ENCODE measurements at places on chromosomes 1 and 21. TPM values are rescaled to one million over a fixed set of nuclear protein-coding genes. Genes with fewer than 3 reads are reported as not detected.

DNA sequence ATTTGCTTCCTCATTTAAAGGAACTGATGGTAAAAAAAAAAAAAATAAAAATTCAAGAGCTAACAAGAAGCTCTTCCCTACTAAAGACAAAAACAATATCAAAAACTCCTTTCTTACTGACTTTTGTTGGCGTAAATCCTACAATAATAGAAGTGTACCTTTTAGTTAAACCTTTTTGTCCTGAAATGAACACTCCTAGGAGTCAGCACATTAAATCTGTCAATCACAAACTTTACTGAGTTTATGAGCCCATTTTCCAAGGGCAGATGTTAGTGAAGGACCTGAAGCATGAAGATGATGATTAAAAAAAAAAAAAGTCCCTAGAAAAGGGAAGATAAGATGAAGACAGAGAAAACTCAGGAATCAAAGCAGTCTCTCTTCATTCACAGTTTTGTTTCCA, 22.6 kb upstream of the DDX59 start:
- DNase-seq = no peak
- no peaks in the 10 kb centered on the region for H3K4me1 ChIP-seq
- H3K27ac ChIP-seq = no peak overlapping the region
- no peaks in the 10 kb centered on the region for H3K36me3 ChIP-seq

DNA sequence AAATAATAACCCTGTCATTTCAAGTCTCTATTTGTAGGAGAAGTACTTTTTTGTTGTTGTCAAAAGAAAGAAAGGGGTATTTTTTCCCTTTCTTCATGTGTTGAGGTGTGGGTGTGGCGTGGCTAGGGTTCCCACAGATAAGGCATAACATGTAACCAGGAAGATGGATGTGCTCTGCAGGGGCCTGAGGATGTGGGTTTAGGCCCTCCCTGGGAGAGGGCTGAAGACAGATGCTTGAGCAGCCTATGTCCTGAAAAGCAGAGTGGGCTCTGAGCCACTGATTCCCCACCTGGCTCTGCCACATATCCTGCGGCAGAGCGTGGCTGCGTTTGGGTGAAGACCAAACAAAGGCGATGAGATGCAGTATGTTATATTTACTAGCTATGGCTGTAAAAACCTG, 13.9 kb upstream of the ADAR start:
- H3K36me3 ChIP-seq = peaks cover 4% of the 10 kb centered on the region
- H3K27ac ChIP-seq = no peak overlapping the region
- peaks cover 9% of the 10 kb centered on the region for H3K4me1 ChIP-seq
- no peaks in the 10 kb centered on the region for H3K27me3 ChIP-seq

DNA sequence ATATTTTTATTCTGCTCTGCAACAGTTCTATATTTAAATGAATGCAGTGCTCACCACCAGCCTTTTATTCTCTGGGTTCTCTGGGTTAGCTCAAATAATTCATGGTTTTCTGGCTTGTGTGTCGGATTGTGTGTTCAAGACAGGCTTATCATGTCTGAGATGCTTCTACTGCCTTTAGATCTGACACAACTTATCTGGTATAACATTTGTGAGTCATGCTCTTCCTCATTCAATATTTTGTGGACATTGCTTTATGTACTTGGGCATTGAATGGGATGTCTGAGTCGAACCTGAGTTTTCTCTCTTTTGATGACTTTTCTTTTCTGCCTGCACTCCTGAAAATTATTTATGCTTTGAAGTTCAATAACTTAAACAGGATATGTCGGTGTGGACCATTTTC, 17.6 kb upstream of the PKP1 start:
- no peaks in the 10 kb centered on the region for H3K36me3 ChIP-seq
- peaks cover 12% of the 10 kb centered on the region for H3K4me1 ChIP-seq
- H3K27ac ChIP-seq = no peak overlapping the region
- peaks cover 2% of the 10 kb centered on the region for H3K27me3 ChIP-seq
- no peak overlapping the region for H3K4me3 ChIP-seq

- no peaks in the 10 kb centered on the region for H3K4me1 ChIP-seq
- no peak for DNase-seq
- H3K27me3 ChIP-seq = peaks cover 39% of the 10 kb centered on the region
These were observed 40.2 kb downstream of the FAAH start for GRCh38 chr1:46434358-46434757.

DNA sequence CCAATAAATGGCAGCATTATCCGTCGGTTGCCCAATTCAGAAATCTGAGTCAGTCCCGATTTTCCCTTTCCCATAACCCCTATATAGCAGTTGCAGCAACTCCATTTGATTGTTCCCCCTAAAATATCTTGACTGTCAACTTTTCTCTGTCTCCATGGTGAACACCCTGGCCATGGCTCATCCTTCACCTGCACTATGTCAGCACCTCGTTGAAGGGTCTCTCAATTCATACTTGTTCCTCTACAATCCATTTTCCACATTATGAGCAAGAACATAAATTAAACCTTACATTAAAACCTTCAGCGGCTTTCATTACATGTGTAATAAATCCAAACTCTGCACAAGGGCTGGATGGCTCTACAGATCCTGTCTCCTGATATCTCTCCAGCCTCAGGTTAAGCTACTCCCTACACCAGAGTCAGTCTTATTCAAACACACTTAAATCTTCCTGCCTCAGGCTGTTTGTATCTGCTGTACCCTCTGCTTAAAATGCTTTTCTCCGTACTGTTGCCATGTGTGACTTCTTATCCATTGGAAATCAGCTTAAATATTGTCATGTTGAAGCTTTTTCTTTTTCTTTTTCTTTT, 87.3 kb downstream of the BACH1 start:
- no peak for DNase-seq
- H3K36me3 ChIP-seq = no peaks in the 10 kb centered on the region

- H3K4me1 ChIP-seq = peaks cover 3% of the 10 kb centered on the region
- no peak overlapping the region for H3K27ac ChIP-seq
- H3K27me3 ChIP-seq = no peaks in the 10 kb centered on the region
- H3K36me3 ChIP-seq = no peaks in the 10 kb centered on the region
- DNase-seq = no peak
These were observed 67.1 kb downstream of the CD58 start for GRCh38 chr1:116503546-116504307.

DNA sequence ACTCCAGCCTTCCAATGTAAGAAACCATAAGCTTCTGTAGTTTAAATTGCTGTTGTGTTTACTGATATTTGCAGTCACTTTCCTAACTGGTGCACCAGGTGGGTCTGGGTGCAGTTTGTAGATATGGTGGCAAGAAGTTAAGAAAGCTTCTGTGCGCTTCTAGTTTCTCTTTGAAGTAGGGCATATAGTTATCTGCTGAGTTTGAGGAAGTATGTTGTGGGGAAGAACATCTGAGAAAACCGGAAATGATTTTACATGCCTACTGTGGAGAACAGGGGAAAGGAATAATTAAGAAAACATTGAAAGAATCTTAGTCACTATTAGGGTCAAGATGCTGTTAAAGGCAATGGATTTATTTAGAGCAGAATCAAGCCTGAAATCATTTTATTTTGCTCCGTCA, 14.9 kb upstream of the SLC44A5 start:
- no peak overlapping the region for H3K4me3 ChIP-seq
- H3K4me1 ChIP-seq = no peaks in the 10 kb centered on the region
- H3K27ac ChIP-seq = no peak overlapping the region
- no peaks in the 10 kb centered on the region for H3K36me3 ChIP-seq

GRCh38 chr1:63780565-63780964, 6.7 kb downstream of the ROR1 start:
- no peak for DNase-seq
- peak overlapping the region; percentile 4 for H3K27ac ChIP-seq
- H3K36me3 ChIP-seq = no peaks in the 10 kb centered on the region
- peaks cover 13% of the 10 kb centered on the region for H3K4me1 ChIP-seq
- H3K4me3 ChIP-seq = no peak overlapping the region
- peaks cover 2% of the 10 kb centered on the region for H3K27me3 ChIP-seq

DNA sequence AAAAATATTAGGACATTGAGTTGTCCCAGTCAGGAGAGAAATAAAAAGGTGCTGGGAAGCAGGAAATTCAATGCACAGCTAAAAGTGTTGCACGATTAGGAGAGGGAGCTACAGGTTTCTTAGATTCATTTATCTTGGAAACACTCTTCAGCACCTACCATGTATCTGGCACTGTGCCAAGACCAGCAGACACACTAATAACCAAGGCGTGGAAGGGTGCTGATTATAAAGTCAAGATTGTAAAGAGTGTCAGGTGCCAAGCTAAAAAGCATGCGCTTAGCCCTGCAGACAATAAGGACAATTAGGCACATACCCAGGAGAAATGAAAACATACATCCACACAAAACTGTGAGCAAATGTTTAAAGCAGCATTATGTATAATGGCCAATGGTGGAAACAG, 129.9 kb downstream of the DSCAM start:
- H3K4me3 ChIP-seq = no peak overlapping the region
- no peaks in the 10 kb centered on the region for H3K27me3 ChIP-seq
- H3K36me3 ChIP-seq = no peaks in the 10 kb centered on the region
- DNase-seq = no peak
- H3K27ac ChIP-seq = no peak overlapping the region
- no peaks in the 10 kb centered on the region for H3K4me1 ChIP-seq

DNA sequence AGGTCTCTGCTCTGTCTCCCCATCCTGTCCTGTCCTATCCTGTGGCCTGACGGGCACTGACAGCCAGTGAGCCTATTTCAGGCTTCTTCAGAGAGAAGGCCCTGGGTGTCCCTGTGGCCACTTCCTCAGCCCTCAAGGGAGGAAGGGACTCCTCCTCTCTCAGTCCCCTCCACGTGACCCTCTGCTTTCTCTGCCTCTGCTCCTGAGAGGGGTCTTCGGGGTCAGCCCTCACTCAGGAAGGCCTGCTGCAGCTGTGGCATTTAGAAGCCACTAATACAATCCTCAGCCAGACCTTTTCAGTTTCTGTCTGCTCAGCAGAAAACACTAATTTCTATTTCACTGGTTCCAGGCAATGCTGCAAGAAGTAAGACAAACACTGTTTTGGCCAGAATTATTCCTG, 43.6 kb upstream of the ETV3 start:
- no peak for DNase-seq
- no peak overlapping the region for H3K27ac ChIP-seq
- peaks cover 45% of the 10 kb centered on the region for H3K27me3 ChIP-seq

GRCh38 chr1:1171546-1172340, 1.9 kb upstream of the TTLL10 start:
- no peaks in the 10 kb centered on the region for H3K36me3 ChIP-seq
- no peak overlapping the region for H3K4me3 ChIP-seq
- peaks cover 67% of the 10 kb centered on the region for H3K27me3 ChIP-seq
- DNase-seq = no peak
- H3K27ac ChIP-seq = no peak overlapping the region

- no peak for DNase-seq
- H3K4me1 ChIP-seq = peaks cover 28% of the 10 kb centered on the region
These were observed 3.5 kb downstream of the KISS1 start for GRCh38 chr1:204192589-204193352.

DNA sequence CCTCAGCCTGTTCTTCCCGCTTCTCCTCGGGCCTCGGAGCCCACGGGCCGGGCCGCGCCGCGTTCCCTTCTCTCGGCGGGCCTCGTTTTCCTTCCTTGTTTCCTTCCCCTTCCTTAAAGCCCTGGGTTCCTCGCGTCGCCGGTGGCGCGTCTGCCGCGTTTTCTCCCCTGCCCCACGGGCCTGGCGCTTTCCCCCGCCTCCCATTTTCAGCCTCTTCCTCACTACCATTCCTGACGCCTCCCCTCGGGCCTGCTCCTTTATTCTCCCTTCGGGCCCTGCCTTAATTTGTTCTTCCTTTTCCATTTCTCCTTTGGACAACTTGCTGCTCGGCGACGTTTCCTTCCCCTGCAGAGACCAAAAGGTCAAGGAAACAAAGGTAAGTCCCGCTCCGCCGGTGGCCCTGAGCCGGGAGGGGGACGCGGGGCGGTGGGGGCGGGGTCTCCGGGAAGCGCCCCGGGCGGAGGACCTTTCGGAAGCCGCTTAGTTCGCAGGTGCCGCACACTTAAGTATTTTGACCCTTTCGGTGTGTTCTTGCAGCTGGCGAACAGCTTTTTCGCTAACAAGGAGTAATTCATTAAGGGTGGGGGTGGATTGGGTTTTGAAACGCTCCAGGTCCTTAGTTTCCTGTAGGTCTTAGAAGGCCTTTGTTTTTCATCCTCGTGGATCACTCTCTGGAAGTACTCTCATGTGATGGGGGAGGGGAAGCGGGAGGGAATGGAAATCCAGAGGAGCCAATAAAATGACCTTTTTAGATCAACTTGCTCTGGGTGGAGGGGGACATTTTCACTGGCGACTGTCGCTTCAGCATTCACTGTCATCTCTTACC, 780 bp downstream of the YTHDF2 start:
- peaks cover 21% of the 10 kb centered on the region for H3K36me3 ChIP-seq
- peak; percentile 43 for DNase-seq
- no peaks in the 10 kb centered on the region for H3K27me3 ChIP-seq
- H3K4me1 ChIP-seq = peaks cover 2% of the 10 kb centered on the region
- H3K4me3 ChIP-seq = peak overlapping the region; percentile 93
- H3K27ac ChIP-seq = peak overlapping the region; percentile 92

GRCh38 chr1:115687744-115688143, 46.0 kb downstream of the VANGL1 start:
- no peak for DNase-seq
- H3K4me3 ChIP-seq = no peak overlapping the region
- H3K27me3 ChIP-seq = no peaks in the 10 kb centered on the region
- H3K36me3 ChIP-seq = peaks cover 31% of the 10 kb centered on the region
- H3K4me1 ChIP-seq = no peaks in the 10 kb centered on the region

DNA sequence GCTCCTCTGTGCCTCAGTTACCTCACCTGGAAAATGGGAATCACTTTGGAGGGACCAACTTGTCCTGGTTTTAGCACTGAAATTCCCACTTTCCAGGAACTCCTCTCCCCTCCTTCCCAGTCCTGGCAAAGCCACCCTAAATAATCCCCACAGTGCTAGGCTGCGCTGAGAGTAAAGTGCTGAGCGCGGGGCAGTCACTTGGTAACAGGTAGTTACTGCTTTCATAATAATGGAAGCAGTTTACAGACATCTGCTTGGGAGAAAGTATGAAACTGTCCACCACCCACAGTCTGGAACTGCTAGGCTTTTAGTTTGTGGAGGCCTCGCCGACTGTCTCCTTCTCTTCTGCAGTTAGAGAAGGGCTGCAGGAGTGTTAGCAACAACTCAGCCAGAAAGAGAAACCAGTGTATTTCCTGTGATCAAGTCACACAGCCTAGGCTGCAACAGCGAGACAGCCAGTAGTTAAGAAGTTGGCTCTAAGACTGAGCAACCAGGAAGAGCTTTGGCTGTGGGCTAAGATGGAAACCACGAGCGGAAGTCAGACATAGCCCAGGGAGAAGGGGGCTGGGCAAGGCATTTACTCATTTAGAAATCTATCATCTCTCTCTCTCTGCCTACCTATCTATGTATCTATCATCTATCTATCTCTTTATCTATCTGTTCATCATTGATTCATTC, 30.8 kb upstream of the ABCG1 start:
- no peaks in the 10 kb centered on the region for H3K4me1 ChIP-seq
- no peak overlapping the region for H3K27ac ChIP-seq
- DNase-seq = no peak
- no peaks in the 10 kb centered on the region for H3K36me3 ChIP-seq
- H3K27me3 ChIP-seq = peaks cover 15% of the 10 kb centered on the region

GRCh38 chr1:6180707-6181311, 688 bp upstream of the CHD5 start:
- H3K4me3 ChIP-seq = no peak overlapping the region
- H3K27me3 ChIP-seq = peaks cover 50% of the 10 kb centered on the region
- H3K4me1 ChIP-seq = peaks cover 16% of the 10 kb centered on the region
- H3K36me3 ChIP-seq = peaks cover 11% of the 10 kb centered on the region
- H3K27ac ChIP-seq = no peak overlapping the region

Gene CNKSR1
- polyA plus RNA-seq = 0.30 TPM

Gene KCNJ6
- 0.04 TPM for polyA plus RNA-seq

Gene OR2T33
- not detected for polyA plus RNA-seq

Gene CTNNBIP1
- polyA plus RNA-seq = 28.5 TPM

Gene TRIM17
- 0.39 TPM for polyA plus RNA-seq

Gene RAB3B
- 33.6 TPM for polyA plus RNA-seq

Gene TARBP1
- polyA plus RNA-seq = 16.0 TPM

Gene C4BPA
- polyA plus RNA-seq = not detected
